ENCODE measurements at places on chromosomes 4 and X.
A peak's percentile ranks its signal among the peaks of the same experiment; 100 is the strongest.

GRCh38 chr4:24248674-24249630 lies 335.4 kb downstream of the DHX15 start:
- peak; percentile 18 for DNase-seq

- DNase-seq = no peak
These were observed 631.7 kb downstream of the SMARCA1 start for GRCh38 chrX:128891554-128891953.

DNA sequence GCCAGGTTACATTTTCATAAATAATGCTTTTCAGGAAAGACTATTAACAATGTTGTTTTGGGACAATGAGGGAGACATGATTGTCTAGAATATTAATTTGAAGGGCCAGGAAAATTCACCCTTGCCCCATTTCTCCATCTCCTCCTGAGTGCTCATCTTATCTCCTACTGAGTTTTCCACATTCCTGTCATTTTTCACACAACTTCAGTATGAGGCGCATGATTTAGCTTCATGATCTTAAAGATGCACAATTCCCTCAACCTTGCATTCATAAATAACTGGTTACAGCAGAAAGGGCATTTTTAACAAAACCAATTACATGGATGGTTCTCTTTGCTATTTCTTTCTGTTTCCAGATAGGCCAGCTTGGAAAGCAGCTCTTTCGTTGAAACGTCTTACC lies 1699.2 kb upstream of the IGFBP7 start:
- DNase-seq = no peak

DNA sequence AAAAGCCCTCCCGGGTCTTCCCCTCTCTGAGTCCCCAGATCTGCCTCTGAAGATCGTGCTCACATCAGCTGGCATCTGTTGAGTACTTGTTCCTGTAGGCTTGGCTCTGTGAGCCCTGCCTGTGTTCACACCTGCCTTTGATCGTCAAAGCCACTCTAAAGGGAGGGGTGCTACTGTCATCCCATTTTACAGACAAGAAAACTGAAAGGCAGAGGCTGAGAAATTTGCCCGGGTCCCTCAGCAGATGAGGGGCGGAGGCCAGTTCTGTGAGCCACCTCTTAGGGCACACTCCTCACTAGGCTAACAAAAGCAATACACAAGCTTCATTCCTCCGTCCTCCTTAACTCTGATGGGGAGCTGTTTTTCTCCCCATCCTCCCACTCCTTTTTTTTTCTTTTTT lies 655 bp downstream of the CYTL1 start:
- DNase-seq = no peak

- peak; percentile 21 for DNase-seq
These were observed 66.0 kb downstream of the TBL1X start for GRCh38 chrX:9530848-9531274.

GRCh38 chr4:2095236-2096072 lies 36.3 kb downstream of the NAT8L start:
- DNase-seq = no peak

DNA sequence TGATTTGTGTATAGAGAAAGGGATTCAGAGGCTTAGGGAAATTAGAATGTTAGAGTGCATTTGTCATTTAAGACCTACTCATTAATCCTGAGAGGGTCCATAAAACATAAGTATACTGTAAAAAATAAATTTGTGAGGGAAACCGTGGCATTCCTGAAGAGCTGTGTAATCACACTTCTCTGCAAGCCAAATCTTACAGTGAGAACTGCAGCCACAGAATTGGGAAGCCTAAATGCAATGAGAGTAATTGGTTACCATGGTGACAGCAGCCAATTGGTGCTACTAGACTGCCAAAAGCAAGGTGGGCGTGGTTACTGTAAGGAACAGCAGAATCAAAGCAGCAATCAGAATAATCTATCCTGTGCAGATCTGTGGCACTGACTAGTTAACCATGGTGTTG lies 345.2 kb upstream of the GRID2 start:
- no peak for DNase-seq

- no peak for DNase-seq
These were observed 455.4 kb downstream of the IL15 start for GRCh38 chr4:142091691-142092182.

GRCh38 chr4:56671373-56671772 lies 9.7 kb downstream of the HOPX start:
- DNase-seq = no peak

GRCh38 chrX:149037281-149037870 lies 467.7 kb downstream of the IDS start:
- DNase-seq = no peak

- DNase-seq = no peak
These were observed 91.3 kb downstream of the GUCY2F start for GRCh38 chrX:109390556-109390955.

DNA sequence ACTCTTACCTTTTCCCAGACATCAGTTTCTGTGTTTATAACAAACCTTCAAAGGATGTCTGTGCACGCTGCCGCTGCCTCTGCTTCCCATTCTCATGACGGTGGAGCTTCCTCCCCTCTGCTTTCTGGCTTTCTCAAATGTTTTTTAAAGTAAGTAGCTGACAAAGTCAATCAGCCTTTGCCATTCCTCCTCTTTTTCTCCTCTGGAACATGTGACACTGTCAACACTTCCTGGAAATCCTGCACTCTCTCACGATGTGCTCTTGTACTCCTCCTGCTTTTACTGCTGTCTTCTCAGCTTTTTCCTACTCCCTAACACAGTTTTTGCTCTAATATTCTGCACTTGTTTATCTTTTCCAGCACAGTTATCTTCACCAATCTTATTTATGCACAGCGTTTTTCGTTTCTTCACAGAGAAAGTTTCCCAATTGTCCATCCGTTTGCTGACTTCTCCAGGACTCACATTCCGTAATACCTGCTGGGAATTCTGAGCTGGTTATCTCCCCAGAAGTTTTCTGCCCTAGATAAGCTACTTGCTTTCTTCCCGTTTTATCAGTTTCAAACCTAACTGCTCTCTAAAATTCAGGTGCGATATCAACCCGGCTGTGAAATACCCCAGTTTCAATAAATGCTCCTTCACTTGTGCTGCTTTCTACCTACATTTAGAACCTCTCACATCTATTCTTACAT lies 465.6 kb upstream of the AGA start:
- no peak for DNase-seq

DNA sequence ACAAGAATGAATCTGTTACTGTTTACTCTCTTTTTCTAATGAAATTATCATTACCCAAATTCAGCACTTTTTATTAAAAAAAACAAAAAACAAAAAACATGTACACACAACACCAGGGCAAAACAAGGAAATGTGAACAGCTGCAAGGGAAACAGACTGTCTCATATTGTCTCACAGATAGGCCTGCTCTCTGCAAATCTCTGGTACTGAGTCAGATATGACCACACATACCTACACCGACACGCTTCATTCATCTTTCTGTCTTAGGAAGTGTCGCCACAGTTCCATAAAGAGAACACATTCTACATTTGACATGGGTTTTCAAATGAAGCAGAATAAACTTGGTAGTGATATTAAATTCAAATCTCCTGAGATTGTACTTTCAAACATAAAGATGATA lies 92.2 kb upstream of the GPR34 start:
- no peak for DNase-seq

GRCh38 chr4:122119739-122120138 lies 32.4 kb upstream of the BLTP1 start:
- DNase-seq = no peak

DNA sequence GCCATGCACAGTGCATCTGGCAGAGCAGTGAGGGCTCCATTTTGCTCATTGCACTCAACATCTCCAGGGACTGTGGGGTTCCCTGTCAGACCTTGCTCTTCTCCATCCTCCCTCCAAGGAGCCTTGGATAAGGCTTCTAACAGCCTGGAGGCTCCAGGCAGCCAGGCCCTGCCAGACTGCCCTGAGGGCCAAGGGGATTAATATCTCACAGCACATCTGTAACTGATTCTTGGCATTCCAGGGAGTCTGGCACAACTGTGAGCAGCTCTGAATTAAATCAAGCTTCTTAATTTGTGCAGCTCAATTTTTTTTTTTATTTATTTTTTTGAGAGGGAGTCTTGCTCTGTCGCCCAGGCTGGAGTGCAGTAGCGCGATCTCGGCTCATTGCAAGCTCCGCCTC lies 224.5 kb upstream of the PGRMC2 start:
- DNase-seq = no peak

DNA sequence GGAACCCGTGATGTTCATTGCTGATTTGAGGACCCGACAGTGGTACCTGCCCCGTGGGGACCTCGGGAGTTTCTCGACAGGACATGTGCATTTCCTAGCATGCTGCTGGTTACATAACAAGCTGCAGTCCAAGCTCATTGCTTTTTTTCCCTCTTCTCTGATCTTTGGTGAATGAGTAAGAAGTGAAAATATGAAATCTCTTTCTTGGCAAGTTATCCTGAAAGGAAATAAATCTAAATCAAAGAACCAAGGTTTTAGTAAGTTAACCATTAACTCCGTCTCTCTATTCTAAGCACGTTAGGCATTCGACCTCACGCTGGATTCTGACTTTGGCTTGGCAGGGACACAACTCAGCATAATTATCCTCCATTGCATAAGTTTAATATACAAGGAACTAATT lies 86.6 kb downstream of the STK32B start:
- DNase-seq = peak; percentile 28
